ENCODE measurements at places on chromosomes 1 and 21.

GRCh38 chr1:202540014-202540413 lies 170.2 kb downstream of the SYT2 start:
- no peak for DNase-seq

GRCh38 chr1:6367381-6368012 lies 26.1 kb downstream of the ACOT7 start:
- no peak for DNase-seq

GRCh38 chr1:118918230-118918939 lies 69.8 kb downstream of the TBX15 start:
- DNase-seq: no peak

- no peak for DNase-seq
Observed at GRCh38 chr1:116961606-116962005, 40.0 kb upstream of the CD101 start.

DNA sequence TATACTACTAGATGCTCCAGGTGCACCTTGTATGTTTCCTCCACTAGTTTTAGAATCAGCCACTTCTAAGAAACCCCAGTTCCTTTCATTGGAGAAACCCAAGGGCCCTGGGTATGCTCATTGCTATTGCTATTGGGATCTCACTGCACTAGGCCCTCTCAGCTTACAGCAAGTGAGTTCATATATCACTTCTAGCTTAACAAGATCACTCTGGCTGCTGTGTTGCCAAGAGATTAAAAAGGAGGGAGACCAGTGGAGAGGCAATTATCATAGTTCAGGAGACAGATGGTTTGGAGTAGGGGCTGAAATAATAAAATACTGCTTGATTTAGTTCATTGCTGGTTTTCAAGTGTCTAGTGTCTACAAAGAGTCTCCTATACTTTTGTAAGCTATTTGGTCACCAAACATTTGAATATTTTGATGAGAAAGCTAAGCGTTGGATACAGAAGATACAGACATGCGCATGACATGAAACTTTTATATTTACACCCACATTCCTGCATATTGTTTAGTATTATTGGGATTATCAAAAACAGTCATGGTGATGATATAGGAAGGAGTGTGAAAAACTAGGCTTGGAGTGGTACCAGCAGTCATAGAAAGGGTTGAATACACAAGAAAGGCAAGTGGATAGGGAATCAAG lies 671.9 kb downstream of the ADGRL2 start:
- DNase-seq: no peak

DNA sequence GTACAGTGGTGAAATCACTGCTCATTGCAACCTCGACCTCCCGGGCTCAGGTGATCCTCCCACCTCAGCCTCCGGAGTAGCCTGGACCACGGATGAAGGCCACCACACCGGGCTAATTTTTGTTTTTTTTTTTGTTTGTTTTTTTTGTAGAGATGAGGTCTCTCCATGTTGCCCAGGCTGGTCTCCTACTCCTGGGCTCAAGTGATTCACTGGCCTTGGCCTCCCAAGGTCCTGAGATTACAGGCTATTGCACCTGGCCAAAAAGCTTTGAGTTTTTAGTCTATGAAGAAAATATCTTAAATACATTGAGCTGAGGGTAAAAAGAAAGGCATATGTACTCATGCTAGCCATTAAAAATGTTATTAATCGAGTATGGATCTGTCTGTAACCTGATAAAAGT lies 3.6 kb downstream of the TMEM50A start:
- DNase-seq: no peak

DNA sequence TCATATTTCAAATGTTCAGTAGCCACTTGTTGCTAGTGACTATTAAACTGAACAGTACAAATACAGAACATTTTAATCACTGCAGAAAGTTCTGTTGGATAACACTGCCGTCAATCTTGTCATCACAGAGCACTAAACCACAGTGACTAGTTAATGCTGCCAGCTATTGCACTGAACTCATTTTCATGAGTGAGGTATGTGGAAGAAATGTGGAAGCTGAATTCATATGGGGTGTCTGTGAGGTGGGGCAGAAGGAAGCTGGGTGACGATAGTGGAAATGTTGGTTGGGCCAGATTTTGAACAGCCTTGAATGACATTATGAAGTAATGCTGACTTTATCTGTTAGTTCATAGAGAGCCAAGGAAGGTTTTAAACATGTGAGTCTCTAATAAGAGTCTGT lies 49.6 kb downstream of the OSBPL9 start:
- no peak for DNase-seq

- DNase-seq: no peak
Observed at GRCh38 chr1:155990005-155990739, 11.8 kb upstream of the ARHGEF2 start.

DNA sequence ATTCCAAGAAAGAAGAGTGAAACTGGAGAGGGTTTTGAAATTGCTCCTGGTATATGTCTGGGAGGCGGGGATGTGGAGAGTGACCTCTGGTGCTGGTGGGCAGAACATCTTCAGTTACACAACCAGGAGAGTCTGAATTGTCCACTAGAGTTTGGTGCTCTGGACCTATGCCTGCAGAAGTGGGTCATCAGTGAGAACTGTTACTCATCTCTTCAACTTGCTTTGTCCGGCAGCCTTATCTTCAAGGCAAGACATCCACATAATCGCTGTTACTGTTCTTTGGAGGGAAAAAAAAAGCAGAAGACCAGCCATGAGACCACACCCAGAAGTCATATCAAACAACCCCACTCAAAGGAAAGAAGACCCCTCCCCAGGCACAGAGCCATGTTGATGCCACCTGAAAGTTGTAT lies 14.9 kb downstream of the SH2D1B start:
- no peak for DNase-seq

- DNase-seq: no peak
Observed at GRCh38 chr1:48726557-48727215, 50.0 kb downstream of the BEND5 start.

DNA sequence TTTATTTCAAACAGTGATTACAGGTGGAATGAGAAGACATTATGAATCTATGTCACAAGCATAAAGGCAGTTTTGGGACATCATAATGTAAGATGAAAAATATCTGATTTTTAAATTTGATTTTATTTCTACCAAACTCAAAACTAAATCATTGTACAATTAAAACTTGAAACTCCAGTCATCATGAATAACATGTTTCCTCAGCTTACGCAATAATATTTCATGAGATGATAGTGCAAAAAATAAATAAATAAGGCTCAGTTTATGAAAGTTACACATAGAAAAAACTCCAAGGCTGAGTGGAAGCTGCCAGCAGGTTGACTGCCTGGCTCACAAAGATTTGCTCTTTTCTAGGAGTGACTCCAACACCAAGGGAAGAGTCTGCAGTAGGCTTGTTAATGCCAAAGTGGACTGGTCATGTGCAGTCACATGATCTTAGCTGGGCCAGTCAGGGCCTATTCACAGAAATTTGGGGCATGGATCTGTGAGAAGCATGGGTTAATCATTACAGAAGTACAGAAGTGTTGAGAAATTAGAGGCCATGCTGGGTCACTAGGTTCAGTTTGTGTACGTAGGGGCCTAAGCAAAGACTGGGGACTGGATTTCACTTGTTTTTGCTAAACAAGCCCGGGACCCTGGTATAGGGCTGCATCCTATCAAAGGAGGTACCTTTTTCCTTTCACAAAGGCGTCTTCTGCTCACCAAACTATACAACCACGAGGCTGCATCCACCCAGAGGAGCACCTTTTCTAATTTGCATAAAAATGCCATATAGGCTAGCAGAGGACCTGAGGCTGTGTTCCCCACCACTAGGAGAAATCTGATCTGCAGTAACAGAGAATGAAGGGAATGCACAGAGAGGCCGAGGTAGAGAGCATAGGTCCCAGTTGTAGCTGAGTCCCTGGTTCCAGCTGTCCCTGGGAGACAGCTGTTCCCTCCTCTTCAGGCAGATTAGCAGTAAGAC lies 4.9 kb upstream of the ABCA4 start:
- no peak for DNase-seq

DNA sequence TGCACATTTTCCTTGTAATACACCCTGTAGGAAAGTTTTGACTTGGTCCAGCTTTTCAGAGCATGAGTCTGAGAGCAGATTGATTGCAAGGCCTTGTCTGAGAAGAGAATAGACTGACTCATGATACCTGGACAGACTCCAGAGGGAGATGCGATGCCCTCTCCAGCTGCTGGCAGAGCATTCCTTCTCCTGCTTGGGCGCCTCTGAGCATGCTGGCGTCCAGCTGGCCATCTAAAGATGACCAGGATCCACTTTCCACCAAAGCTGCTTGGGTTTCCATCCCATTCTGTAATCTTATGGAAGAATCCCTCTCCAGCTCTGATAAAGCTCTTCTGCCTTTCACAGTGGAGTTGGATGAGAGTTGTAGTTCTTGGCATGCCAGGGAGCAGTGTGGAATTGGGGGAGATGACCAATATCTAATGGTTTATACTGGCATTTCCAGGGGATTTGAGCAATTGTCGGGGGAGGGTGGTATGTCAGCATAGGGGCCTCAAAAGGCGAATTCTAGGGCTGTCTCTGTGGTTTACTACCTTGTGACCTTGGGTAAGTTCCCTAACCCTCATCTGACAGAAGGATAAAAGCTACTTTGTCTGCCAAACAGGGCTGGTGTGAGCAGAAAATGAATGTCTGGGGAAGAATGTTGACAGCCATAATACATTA lies 19.5 kb downstream of the SZRD1 start:
- no peak for DNase-seq

- DNase-seq: no peak
Observed at GRCh38 chr1:8315573-8316475, 2.1 kb upstream of the SLC45A1 start.

DNA sequence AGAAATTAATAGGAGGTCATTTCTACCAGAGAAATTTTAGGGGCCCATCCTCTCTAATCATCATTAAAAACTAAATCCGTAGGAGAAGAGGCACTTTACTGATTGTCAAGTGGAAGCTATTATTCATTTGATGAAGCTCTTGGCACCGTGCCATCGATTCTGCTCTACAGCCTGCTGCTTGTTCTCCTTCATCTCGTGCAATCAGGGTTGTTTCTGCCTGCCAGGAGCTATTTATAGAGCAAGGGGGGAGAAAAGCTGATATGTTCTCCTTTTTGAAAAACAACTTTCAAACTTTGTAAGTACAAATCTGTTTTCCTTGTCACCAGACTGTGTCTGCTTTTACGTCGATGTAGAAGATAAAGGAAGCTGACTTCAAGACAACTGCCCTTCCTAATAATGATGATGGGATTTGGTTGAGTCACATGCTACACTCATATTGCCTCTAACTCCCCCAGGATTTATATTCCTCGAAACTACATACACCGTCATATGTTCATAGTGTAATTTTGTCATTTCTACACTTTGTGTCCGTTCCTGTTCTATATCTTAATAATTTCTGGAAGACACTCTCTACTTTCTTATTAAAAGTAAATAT lies 169.6 kb upstream of the LHX8 start:
- DNase-seq: no peak

DNA sequence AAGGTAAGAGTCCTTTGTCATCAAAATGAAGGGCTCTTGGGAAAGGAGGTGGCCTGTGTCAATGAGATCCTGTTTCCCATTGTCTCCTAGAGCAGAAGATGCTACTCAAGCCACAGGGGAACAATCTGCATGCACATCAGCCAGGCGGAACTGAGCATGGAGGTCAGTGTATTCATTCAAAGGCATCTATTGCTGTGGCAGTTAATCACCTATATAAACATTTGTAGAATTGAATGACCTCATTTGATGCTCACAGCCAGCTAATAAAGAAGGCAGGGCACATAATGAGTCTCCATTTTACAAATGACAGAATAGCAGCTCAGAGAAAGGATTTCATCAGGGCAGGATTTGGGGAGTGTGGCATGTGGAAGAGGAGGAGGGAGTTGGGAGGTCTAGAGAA lies 5.7 kb upstream of the FYB2 start:
- no peak for DNase-seq

DNA sequence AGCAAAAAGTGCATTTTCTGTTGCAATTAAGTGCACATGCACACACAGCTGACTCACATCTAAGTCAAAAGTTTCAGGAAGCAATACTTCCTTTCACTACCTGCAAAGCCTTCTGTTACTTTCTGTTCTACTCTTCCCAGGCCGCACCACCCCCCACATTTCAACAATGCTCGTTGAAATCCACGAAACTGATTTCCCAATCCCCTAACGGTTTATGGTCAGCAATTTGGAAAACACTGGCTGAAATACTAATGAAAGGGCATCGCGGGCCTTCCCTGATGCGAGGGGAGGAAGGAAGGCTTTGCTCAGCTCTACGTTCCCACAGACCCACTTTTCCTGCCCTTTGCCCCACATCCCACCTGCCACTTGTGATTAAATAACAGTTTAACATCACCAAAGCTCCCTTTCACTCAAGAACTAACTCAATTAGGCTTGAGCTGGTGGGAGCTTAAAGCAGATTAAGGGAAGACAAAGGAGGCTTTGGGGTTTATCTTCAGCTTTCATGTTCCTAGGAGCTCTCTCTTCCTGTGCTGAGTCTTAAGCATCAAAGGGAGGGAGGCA lies 243.2 kb upstream of the RAB4A start:
- no peak for DNase-seq

DNA sequence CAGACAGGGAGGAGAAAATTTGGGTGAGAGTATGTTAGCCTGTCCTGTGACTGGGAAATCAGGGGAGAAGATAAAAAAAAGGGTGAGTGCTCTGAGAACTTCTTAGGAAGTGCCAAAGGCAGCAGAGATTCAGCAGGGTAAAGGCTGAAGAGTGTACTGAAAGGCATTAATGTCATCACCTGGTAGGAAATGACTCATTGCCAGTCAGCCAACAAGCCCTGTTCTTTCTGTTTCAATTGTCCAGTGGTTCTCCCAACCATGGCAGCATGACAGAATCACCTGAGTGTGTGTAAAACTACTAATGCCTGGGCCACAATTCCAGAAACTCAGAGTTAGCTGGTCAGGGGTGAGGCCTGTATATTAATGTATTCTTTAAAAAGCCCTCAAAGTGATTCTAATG lies 83.5 kb downstream of the INTS7 start:
- no peak for DNase-seq

DNA sequence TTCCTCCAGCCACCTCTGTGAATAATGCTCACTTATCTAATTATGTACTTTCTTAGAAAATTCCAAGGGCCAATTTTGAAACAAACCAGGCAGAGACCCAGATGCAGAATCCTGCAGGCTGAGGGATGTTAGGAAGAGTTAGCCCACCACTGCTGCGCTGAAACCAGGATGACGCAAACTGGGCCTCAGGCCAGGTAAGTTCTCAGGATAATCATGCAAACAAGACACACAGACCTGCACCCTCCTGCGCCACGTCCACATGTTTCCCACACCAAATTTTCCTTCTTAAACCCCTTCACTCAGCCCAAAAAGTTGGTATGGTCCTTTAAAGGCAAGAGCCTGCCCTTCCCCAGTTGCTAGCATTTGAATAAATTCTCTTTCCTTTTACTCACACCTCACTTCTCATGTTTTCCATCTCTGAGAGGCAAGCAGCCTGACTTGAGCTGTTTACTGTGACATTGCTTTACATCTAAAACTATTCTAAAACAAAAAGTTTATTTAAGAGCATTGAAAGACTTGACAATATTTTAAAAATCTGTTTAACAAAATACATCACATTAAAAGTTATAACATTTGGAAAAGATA lies 887.1 kb downstream of the LRRIQ3 start:
- no peak for DNase-seq
